Mucosa of gallbladder (tissue), 1 donor: ENCODE measurements at places on chromosomes 4 and X. TPM values are rescaled to one million over a fixed set of nuclear protein-coding genes. Genes with fewer than 3 reads are reported as not detected.

Gene GPR34
- total RNA-seq = 20.9 TPM

DNA sequence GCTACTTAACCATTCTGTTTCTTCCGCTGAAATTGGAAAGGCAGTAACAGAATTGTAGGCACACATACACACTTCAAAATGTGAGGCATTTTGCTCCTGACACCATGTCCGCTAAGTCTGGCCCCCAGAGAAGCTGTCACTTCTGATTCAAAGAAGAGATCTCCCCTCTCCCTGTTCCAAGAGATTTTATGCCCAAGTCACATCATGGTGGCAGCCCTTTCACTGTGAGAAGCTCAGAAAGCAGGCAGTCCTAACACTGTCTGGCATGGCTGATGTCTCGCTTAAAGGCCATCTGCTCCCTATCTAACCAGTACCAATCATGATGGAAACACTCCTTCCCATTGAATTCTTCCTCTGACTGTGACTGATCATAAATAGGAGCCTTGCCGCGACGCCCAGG lies 83.9 kb downstream of the BEND2 start:
- DNase-seq = no peak

DNA sequence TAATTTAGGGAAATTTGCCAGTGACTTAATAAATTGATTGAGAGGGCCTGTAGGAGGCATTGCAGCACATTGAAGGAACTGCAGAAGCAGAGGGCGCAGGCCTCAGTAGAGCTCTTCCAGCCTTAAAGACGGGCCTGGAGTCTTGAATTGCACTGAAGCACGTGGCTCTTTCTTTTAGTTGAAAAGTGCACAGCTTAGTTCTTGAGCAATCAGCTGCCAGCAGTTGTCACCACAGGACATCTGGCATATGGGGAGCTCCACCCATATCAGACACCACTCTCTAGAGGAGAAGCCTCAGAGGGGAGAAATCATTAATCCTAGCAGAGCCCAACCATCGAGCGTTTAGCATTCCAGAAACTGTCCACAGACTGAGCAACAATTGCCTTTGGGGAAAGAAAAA lies 16.0 kb upstream of the FGF16 start:
- no peak for DNase-seq

- no peak for DNase-seq
Measured at GRCh38 chrX:9824554-9824953, 38.3 kb downstream of the SHROOM2 start.

- no peak for DNase-seq
Measured at GRCh38 chrX:154082396-154083125, 15.0 kb downstream of the MECP2 start.

Gene MAP7D3
- total RNA-seq = 6.3 TPM

- DNase-seq = no peak
Measured at GRCh38 chr4:165874072-165874790, 1.2 kb downstream of the TLL1 start.

- DNase-seq = no peak
Measured at GRCh38 chrX:21946925-21947641, 6.6 kb downstream of the SMS start.

Gene XIAP
- total RNA-seq = 57.7 TPM

GRCh38 chr4:13298655-13299054 lies 185.5 kb downstream of the RAB28 start:
- DNase-seq = peak; percentile 44

GRCh38 chrX:104193485-104193884 lies 27.2 kb downstream of the FAM199X start:
- no peak for DNase-seq

GRCh38 chr4:24963277-24963676 lies 50.4 kb upstream of the CCDC149 start:
- no peak for DNase-seq

DNA sequence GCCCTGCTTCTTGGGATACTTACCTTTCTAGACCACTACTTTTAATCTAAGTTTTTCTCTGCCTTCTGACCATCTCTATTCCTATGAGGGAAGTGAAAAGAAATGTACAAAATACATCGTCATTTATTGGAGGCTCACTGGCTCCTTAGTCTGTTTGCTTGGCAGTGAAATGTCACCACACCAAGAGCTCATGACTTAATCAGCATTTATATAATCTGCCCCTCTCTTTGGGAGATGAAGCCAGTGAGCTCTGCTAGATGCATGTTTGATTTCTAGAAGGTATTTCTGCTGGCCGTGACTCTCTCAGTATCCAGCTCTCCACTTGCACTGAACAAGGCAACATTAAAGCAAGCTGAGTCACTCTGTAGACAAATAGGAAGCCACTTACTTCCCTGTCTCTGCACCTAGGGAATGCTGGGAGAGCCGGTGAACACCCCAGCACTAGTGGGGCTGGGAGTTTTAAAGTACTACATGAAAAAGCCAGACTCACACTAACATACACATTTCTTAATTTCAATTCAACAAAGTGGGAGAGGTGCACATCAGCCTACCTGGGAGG lies 79.1 kb downstream of the MID1IP1 start:
- no peak for DNase-seq

DNA sequence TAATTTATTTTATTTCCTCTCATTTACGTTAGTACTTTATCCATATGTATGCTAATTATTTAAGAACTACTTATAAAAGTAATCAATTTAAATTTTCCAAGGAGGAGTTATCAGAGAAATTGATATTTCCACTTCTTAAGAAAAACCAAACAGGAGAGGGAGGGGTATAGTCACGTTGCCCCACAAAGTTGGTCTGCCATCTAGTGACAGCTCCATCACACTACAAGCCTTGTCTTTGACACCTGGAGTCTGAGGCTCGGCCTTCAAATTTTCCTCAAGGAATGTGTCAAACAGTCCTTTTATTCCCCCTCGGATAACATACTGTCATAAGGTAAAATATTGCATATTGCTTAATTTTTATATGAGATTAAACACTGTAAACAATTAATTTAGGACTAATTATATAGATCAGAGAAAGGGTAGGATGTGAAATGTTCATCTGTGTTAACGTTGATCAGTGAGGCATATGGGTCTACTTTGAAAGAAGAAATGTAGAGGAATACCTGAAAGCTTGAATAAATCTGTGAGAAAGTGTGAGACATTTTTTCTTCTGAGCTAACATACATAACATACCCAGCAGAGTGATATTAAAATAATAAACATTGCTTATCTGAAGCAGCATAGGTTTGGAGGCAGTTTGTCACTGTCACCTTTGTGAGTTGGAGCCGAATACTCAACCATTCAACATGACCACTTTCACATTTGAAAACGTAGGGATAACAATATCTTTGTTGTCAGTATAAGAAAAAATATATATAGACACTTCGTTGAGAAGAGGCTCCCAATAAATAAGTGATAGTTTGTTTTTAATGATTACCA lies 114.4 kb downstream of the GLRA3 start:
- DNase-seq = no peak

DNA sequence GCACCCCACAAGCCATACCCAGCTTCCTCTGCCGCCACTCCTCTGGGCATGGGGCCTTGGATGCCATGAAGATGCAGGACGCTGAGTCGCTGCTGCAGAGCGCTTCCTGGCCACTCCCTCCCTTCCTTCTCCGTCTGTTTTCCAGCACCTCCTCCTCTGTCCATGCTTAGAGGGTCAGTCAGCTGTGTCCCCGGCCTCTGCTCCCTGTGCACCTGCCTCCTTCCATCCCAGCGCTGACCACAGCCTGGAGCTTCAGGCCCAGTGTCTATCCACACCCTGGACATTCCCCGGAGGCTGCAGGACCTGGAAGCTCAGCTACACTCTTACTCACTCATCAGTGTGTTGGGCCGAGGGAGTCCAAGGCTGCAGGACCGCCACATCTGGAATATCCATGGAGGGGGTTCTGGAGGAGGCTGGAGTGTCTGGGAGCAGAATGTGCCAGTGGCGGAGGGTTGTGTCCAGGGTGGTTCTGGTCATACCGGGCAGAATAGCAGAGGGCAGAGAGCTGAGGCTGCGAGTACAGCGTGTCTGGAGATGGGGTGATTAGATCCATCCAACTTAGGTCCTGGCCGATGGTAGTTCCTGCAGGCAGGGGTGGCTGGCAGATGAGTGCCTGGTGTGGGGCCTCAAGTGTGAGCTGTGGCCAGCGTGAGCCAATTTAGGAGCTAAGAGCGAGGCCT lies 58.6 kb upstream of the ADRA2C start:
- no peak for DNase-seq

Gene GPR50
- total RNA-seq = 0.12 TPM

- DNase-seq = no peak
Measured at GRCh38 chr4:166501941-166502382, 628.9 kb downstream of the TLL1 start.

Gene C4orf54
- 0.12 TPM for total RNA-seq

DNA sequence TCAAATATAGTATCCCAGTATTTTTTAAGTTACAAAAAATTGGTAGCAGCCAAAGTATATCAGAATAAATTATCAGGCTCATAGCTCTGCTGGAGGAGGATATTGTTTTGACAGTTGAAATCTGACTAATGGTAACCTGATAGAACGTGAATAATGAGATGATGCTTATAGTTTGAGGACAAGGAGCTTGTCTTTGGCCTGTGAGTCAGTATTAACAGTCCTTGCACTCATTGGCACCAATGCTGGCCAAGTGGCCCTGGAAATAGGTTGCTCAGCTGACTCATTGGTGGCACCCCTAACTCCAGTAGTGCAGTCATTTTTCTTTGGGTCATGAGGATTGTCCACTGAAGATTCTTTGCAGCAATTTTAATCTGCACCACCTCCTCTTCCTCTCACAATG lies 203.3 kb upstream of the JADE1 start:
- no peak for DNase-seq

DNA sequence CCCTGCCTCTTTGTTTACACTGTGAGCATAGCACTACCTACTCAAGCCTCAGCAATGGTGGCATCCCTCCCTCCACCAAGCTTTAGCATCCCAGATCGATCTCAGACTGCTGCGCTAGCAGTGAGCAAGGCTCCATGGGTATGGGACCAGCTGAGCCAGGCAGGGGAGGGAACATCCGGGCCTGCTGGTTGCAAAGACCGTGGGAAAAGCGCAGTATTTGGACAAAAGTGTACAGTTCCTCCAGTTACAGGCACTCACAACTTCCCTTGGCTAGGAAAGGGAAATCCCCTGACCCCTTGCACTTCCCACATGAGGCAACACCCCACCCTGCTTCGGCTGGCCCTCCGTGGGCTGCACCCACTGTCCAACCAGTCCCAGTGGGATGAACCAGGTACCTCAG lies 26.5 kb downstream of the EGF start:
- no peak for DNase-seq

GRCh38 chr4:56302760-56303159 lies 84.5 kb downstream of the AASDH start:
- no peak for DNase-seq

Gene ERAS
- total RNA-seq = not detected

GRCh38 chrX:119041175-119041574 lies 31.6 kb upstream of the CT47C1 start:
- peak; percentile 72 for DNase-seq

GRCh38 chr4:51932261-51932660 lies 87.9 kb downstream of the LRRC66 start:
- DNase-seq = no peak

DNA sequence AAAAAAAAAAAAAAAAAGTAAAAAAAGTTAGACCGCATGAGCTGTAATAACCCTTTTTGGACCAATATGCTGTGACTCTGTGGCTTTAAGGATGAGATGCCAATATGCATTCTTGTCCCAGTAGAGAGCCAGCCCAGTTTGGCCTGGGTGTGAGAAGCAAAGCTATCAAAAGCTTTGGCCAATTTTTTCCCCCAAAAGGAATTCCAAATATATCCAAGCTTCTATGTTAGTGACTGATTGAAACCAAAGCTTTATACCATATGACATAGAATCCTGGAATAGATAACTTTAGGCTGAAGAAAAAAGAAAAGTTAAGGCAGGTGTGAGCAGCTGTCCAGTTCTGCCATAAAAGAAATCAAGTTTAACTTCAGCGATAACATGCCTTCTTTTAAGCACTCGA lies 30.5 kb upstream of the RBPJ start:
- no peak for DNase-seq

DNA sequence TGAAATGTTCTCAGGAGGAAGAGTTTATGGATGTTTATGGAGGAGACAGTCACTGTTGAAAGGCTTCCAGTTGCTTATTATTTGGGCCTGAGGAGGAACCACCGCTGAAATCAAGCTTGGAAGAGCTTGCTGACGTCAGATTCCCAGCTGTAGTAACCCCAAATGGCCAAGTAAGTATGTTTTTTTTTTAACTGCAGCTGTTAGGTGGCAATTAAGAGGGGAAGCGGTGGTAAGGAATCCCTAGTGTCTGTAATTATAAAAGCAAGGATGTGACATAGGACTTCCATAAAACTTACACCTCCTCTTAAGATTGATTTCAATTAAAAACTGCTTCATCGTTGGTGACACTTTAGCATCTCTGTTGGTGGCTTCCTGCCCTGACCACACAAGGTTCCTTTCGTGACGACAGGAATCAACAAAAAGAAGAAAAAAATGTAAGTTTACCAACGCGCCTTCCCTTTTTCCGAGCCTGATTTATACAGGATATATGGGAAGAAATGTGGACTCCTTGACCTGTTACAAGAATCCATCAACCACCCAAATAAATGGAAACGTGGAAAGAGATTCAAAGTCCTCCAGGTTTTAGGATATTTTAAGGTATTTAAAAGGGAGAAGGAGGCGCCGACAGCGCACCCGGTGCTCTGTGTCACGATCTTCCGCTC lies 884 bp downstream of the RELL1 start:
- no peak for DNase-seq

Gene PFKFB1
- 0.12 TPM for total RNA-seq

DNA sequence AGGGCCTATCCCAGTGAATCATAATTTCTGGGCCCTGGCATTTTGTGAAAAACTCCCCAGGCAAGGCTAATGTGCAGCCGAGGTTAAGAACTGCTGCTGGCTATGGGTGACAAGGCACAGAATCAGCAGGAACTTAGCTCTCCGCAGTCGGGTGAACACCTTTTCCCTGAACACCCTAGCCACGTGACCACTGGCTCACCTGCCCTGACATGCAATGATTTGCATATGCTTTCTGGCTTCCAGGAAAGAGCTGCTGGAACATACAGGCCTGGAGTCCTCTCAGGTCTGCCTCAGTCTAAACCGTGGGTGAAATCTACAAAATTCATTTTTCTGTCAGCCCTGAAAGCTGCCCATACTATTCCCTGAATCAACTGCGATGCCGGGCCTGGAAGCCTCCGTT lies 56.6 kb downstream of the ZNF827 start:
- DNase-seq = peak; percentile 73

DNA sequence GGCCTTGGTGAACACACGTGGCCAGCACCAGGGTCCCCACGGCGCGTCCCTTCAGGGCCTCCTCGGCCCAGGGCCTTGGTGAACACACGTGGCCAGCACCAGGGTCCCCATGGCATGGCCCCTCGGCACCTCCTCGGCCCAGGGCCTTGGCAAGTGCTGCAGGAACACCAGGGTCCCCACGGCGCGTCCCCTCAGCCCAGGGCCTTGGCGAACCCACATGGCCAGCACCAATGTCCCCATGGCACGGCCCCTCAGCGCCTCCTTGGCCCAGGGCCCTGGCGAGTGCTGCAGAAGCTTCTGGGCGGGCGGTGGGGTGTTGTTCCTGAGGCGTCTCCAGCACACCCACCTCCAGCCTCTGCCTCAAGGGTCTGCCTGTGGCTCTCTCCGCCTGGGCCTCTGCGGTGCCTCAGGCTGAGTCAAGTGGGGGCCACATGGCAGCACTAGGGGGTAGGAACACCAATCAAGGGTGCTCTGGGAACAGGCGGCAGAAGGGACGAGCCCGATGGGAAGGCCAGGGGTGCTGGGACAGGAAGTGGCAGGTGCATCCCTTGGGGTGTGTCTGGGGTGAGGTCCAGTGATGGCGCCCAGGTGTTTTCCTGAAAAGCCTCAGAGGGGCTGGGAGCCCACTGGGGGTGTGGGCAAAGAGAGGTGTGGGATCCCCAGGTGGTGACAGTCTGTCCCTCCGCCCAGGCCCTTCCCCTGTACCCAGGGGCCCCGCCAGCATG lies 41.8 kb upstream of the CPLX1 start:
- no peak for DNase-seq
